ENCODE measurements at places on chromosomes 11 and 22. TPM values are rescaled to one million over a fixed set of nuclear protein-coding genes. Genes with fewer than 3 reads are reported as not detected.

Gene CRACR2B
- polyA plus RNA-seq = 9.9 TPM

Gene ARHGAP42
- 35.3 TPM for polyA plus RNA-seq

Gene GGT5
- 18.3 TPM for polyA plus RNA-seq

Gene RIBC2
- 7.0 TPM for polyA plus RNA-seq

Gene OR8G1
- polyA plus RNA-seq = not detected
